Melanocyte of skin (primary cell): ENCODE measurements at places on chromosomes 12 and 14. TPM values are rescaled to one million over a fixed set of nuclear protein-coding genes. Genes with fewer than 3 reads are reported as not detected.

Gene PCED1B
- total RNA-seq = under 0.01 and 1.4 TPM in 2 replicates

Gene LUM
- total RNA-seq = 0.77 and 1.3 TPM in 2 replicates

Gene NRL
- total RNA-seq = 1.7 and 2.2 TPM in 2 replicates

Gene APEX1
- total RNA-seq = 51.6 and 70.8 TPM in 2 replicates

Gene HOXC4
- 3.3 and 3.5 TPM in 2 replicates for total RNA-seq
